Spinal cord (tissue), 10 donors: ENCODE measurements at places on chromosomes 2 and 18. TPM values are rescaled to one million over a fixed set of nuclear protein-coding genes. Genes with fewer than 3 reads are reported as not detected.

DNA sequence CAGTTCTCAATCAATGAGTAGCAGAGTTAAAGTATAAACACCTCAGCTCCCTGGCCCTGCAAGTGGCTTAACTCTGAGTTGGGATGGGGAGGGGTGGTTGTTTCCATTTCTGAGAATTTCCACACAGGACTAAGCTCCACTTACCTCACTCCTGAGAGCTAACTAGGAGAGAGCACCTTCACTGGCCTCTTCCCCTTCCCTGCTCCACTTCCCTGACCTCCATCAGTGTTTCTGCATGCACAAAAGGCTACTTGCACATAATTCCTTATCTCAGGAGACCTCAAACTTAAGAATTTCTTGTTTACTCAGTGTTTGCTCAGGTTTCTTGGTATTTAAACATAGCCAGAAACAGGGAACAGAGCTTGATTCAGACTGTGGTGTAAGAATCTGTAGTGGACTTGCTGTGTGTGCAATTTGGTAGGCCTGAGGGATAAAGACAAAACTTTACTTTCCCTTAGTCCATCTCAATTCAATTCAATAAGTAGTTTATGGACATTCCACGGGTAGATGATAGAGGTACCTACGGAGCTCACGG is 97.2 kb downstream of the PID1 start:
- no peak for DNase-seq

ABCG8 gene
- total RNA-seq: 0.33 TPM

DNA sequence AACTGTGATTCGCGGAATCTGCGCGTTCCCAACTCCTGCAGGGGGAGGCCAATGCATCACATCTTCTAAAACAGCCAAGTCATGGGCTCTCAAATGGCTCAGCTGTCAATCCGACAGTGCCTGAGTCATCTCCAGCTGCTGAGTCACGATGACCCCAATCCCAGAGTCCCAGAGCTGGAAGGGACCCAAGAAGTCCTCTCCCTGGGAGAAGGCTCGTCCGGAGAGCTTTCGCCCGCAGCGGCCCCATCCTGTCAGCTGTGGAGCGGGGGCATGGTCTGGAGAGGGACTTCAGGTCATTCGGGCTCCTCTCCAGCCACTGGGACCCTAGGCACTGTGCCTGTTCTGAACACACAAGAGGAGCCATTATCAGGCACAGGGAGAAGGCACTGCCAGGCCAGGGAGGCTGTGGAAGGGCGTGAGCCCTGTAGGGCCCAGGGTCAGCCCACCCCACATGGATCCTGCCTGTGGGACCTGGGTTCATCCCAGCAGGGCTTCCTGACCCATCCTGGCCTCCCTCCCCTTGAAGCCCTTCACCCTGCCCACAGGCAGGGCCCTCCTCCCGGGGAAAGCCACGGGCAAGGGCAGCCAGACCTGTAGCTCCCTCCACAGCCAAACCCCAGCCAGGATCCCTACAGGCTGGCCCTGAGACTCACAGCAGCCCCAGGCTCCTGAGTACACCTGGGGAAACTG is 47.6 kb upstream of the GPC1 start:
- DNase-seq: no peak

DNA sequence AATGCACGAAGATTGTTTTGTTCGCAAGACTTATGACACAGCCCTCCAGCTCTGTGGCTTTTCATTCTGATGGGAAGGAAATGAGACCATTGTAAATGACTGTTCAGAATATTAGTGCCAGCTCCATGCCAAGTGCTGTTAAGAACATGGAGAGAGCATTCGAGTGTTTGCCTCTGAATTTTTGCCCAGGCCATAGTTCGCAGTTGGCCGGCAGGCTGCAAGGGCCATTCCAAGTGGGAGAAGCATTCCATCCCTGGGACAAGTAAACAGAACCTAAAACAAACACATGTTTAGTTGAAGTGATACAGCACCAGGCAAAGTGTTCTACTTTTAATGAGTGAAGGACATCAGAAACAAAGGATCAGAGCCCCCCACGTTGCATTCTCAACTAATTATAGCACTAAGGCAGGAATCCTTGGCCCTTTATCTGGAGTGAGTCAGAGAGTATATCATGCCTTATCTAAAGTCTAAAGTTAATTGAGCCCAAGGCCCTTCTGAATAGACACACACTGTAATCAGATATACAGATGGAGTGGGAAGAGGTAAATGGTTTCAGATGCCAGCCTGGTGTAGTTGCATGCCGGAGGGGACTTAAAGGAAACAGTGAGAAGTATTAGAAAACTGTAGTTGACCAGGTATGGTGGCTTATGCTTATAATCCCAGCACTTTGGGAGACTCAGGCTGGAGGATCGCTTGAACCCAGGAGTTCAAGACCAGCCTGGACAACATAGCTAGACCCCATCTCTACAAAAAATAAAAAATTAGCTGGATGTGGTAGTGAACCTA is 53.3 kb downstream of the NEDD4L start:
- no peak for DNase-seq

PIEZO2 gene
- total RNA-seq: 30.2 TPM

GYPC gene
- 114 TPM for total RNA-seq

GRCh38 chr18:26689226-26689879 is 141.0 kb upstream of the KCTD1 start:
- DNase-seq: no peak

DNA sequence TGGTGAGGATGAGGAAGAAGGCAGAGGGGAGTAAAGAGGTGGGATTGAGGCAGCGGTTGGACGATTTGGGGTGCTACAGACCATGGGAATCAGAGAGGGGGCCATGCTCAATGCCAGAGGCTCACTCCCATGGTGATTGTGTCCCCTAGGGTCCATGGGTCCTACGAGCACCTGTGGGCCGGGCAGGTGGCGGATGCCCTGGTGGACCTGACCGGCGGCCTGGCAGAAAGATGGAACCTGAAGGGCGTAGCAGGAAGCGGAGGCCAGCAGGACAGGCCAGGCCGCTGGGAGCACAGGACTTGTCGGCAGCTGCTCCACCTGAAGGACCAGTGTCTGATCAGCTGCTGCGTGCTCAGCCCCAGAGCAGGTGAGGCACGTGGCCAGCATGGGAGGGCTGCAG is 5.2 kb downstream of the CAPN10 start:
- DNase-seq: no peak

LRRC30 gene
- total RNA-seq: not detected

IL36G gene
- not detected for total RNA-seq

DNA sequence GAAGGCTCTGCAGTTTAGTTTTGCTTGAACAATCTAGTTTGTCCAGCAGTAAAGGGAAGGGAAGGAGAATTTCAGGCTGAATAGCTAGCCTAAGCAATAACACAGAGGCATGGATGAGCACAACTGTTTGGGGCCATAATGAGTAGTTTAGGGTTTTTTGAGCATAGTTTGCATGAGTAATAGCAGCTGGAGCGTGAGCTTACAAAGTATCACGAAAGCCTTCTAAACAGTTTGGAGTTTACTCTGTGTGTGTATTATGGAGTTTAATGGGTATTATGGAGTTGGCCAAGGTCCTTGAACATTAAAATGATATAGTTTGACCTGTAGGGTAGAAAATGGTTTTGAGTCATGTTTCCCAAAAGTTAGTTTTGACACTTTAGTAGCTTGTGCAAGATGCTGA is 782.3 kb downstream of the ERBB4 start:
- no peak for DNase-seq

- no peak for DNase-seq
Measured at GRCh38 chr2:216633616-216634369, 573 bp downstream of the IGFBP2 start.

ABHD3 gene
- total RNA-seq: 26.0 TPM

DYNAP gene
- not detected for total RNA-seq

PLA2R1 gene
- 56.4 TPM for total RNA-seq

- DNase-seq: no peak
Measured at GRCh38 chr2:236693531-236693930, 123.9 kb downstream of the ACKR3 start.

DNA sequence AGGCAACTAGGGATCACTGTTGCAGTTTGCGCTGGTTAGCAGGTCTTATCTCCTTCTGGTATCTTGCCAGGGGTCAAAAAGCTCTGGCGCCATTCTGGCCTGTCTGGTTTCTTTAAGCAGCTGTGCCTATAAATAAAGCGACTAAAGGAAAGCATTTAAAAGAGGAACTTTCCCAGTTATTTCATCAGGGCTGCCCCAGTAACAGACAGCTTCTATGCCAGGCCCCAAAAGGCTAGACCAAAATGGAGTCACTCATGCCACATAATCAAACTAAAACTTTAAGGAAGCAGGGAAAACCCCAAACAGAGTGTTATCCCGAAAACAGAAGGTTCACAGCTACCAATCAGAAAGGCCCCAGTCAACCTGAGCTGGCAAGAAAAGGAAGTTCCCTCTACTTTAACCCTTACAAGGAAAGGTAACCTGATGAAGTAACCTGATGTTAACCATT is 41.2 kb upstream of the HNRNPA3 start:
- peak; percentile 8 for DNase-seq

ZNF2 gene
- total RNA-seq: 11.8 TPM

DNA sequence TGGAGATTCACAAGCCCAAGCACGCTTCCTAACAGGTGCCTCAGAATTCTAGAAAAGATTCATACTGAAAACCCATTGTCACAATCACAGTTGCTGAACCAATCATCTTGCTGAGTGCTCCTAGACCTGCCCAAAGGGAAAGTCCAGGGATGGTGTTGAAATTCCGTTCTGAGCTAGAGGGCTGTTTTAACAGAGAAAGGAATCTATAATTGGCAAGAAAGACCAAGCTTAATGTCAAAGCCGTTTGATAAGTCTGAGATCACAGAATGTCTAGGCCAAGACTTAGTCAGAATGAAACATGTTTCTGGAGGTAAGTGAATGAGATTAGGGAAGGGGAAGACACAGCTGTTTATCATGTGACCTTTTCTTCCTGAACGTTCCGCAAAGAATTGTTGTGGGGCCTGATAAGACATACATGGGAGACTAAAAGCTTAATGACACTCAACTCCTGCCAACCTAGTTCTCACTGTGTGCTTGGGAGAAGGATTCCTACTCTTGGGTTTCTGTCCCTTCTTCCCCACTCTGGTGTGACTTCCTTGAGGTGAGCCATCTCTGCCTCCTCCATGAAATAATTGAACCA is 27.5 kb downstream of the PMAIP1 start:
- DNase-seq: no peak

DNA sequence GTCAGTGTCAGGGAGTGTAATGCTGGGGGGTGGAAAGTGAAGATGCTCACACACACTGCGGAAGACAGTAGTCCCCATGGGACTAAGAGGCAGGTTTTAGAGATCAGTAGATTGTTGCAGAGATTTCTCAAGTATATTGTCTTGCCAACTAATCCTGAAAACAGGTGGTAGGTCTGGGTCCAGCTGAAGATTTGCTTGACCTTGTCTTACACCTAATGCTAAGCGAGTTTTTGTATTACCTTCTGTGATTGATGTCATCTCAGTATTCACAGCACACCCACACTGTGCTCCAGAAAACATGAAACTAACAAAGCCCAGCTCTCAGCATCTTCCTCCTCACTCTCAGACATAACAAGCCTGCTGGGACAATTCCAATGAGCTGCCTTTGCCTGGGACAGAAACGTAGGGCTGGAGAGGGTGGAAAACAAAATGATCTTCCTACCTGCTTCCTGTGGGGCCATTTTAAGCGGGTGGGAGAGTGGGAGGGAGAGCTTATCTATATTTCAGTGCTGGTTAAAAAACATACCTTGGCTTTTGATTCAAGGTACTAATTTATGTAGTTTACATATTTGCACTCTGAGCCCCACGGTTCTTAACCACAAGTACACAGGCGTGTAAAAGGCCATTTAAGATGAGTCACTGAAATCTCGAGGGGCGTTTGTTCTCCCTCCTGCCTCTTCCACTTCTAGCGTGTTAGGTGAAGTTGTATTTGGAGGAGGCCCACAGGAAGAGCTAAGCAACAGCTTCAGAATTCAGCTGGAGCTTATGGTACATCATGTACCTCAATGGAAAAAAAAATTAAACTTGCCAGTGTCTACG is 23.1 kb upstream of the RBMS1 start:
- DNase-seq: no peak

GRCh38 chr2:176508984-176509740 is 239.9 kb downstream of the MTX2 start:
- DNase-seq: no peak

DNA sequence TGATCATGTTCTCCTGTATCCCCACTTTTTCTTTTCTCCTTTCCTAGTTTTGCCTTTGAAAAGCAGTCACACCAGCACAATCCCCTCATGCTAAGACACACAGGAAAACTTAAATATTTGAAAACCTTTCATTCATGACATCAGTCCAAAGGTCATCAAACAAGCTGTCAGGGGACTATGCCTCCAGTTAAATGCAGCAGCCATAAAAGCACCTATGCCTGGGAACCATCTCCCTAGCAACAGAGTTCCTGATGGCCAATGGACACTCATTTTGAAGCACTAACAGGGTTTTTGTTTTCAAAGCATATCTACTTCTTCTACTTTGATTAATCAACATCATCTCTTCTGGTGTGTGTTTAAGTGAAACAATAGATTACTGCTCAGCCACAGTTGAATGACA is 286.4 kb upstream of the PARD3B start:
- DNase-seq: no peak

TSPYL6 gene
- 0.17 TPM for total RNA-seq

UGT1A10 gene
- not detected for total RNA-seq

DNA sequence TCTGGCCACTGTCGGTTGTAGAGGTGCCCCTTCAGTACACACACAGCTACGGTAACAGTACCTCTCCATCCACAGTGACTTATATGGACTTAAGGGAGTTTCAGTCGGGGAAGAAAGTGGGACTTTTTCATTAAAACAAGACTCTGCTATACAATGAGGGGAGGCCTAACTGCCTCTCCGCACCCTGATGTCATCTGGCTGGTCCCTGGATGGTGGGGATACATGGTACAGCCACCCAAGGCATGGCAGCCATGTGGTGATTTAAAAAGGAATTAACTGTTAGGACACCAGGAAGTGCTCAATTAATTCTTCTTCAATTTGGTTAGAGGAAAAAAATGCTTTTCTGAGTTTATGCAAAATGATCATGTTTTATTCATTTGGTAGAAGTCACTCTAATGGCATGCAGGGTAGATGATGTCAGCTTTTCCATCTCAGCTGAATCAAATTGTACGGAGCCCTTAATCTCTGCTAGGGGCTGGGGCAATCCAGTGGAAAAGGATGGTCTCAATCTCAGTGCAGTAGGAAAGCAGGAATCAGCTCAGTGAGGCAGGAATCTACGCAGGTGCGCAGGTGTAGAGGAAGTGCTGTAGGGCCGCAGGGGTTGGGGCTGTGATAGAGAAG is 243.9 kb downstream of the PRKCE start:
- DNase-seq: no peak

DNA sequence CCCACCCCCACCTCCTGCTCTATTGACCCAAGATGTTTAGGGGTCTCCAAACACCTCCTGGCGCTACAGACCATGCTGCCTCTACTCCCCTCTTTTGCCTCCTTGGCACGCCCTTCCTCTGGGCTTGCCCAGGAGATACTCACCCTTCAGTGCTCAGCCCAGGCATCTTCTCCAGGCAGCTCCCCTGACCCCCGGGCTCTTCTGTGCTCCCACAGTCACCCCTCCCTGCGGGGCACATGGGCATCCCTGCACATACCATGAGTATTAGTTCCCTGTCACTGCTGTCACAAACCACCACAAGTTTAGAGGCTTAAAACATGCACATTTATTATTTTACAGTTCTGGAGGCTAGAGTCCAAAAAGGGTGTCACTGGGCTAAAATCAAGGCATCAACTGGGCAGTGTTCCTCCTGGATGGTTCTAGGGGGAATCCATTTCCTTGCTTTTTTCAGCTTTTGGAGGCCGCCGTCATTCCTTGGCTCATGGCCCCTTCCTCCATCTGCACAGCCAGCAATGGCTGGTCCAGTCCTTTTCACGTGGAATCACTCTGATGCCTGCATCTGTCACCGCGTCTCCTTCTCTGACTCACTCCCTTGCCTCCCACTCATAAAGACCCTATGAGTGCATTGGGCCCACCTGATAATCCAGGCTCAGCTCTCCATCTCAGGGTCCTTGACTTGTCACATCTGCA is 230.4 kb upstream of the COPS8 start:
- no peak for DNase-seq

- no peak for DNase-seq
Measured at GRCh38 chr2:208300847-208301618, 35.0 kb downstream of the PIKFYVE start.
